ENCODE measurements at places on chromosomes 7 and 10.

GRCh38 chr7:21044384-21044783, 257.7 kb upstream of the SP8 start:
- no peak for DNase-seq
- H3K4me3 ChIP-seq: no peak overlapping the region
- H3K27ac ChIP-seq: no peak overlapping the region
- H3K27me3 ChIP-seq: no peaks in the 10 kb centered on the region
- H3K36me3 ChIP-seq: no peaks in the 10 kb centered on the region

- H3K4me1 ChIP-seq: peaks cover 34% of the 10 kb centered on the region
- no peak for DNase-seq
- H3K27me3 ChIP-seq: peaks cover 35% of the 10 kb centered on the region
- H3K36me3 ChIP-seq: peaks cover 5% of the 10 kb centered on the region
Measured at GRCh38 chr7:24574386-24574785, 1.1 kb downstream of the PALS2 start.

GRCh38 chr10:121648059-121648458, 49.8 kb upstream of the FGFR2 start:
- no peaks in the 10 kb centered on the region for H3K36me3 ChIP-seq
- H3K27me3 ChIP-seq: no peaks in the 10 kb centered on the region
- DNase-seq: no peak
- no peaks in the 10 kb centered on the region for H3K4me1 ChIP-seq

DNA sequence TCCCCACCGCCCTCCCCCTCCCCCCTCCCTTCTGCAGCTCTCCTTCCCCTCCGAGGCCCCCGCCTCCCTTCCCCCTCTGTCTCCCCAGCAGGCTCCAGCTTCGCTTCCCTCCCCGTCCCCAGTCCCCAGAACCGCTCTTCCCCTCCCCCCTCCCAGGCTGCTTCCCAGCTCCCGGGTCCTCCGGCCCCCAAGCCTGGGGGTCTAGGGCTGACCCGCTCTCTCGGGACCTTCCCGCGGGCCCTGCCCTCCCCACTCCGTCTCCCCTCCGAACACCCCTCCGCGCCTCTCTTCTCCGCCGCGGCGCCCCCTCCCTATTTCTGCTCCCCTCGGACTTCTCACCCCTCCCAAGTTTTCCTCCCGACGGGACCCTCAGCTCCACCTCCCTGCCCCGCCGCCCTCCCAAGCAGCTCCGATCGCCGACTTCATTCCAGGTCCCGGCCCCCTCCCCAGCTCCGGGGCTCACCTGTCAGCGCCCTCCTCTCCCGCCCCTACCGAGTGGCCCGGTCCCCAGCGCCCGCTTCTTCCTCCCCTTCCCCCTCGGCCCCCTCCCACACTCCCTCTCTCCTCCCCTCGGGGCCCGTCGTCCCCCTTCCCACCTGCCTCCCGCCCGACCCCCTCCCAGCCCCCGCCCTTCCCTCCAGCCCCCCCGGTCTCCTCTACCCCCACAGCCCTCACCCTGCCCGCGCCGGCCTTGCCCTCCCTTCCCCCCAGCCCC, 990 bp downstream of the ZNF467 start:
- peak; percentile 60 for DNase-seq
- no peak overlapping the region for H3K27ac ChIP-seq
- H3K4me3 ChIP-seq: peak overlapping the region; percentile 86
- peaks cover 34% of the 10 kb centered on the region for H3K27me3 ChIP-seq
- H3K4me1 ChIP-seq: no peaks in the 10 kb centered on the region

DNA sequence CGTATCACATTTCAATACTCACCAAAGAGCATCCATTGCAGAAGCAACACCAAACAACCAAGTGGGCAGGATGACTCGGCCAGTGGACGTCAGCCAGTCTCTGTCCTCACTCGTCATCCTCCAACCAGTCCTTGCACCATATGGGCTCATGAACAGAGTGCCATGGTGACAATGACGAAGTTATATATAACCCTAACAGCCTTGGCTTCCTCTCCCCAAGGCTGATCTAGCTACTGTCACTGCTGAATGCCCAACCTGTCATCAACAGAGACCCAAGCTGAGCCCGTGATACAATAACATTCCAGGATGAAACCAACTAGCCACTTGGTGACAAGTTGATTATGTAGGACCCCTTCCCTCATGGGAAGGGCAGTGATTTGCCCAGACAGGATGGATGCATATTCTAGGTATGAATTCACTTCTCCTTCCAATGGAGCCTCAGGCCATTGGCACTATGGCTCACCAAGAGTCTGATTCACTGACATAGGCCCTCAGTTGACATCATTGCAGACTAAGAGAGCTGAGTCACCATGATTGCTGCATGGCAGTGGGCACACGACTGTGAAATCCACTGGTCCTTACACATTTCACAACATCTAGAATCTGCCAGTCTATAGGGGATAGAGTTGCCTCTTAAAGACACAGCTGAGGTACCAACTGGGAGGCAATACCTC, 26.3 kb upstream of the PPIF start:
- peaks cover 14% of the 10 kb centered on the region for H3K36me3 ChIP-seq
- H3K4me1 ChIP-seq: peaks cover 88% of the 10 kb centered on the region
- peak overlapping the region; percentile 14 for H3K27ac ChIP-seq
- H3K27me3 ChIP-seq: peaks cover 3% of the 10 kb centered on the region
- no peak for DNase-seq
- H3K4me3 ChIP-seq: no peak overlapping the region

DNA sequence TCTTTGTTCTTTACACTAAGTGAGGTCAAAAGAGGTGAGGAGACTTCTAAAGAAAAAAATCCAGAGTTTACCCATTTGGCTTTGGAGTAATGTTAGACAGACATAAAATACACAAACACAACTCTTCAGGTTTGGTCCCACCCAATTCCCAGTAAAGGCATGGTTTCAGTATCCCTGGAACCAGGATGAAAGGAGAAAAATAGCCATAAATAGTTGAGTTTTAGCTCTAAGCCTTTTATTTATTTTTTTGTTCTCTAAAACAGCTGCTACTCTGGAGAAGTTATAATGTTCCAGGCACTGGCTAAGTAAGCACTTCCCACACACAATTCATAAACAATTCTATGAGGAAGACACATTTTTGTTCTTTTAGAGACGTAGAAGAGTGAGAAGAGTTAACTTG, 4.0 kb downstream of the ABCB1 start:
- H3K27ac ChIP-seq: no peak overlapping the region
- peaks cover 22% of the 10 kb centered on the region for H3K4me1 ChIP-seq
- DNase-seq: no peak
- H3K36me3 ChIP-seq: no peaks in the 10 kb centered on the region
- peaks cover 19% of the 10 kb centered on the region for H3K27me3 ChIP-seq
- no peak overlapping the region for H3K4me3 ChIP-seq

DNA sequence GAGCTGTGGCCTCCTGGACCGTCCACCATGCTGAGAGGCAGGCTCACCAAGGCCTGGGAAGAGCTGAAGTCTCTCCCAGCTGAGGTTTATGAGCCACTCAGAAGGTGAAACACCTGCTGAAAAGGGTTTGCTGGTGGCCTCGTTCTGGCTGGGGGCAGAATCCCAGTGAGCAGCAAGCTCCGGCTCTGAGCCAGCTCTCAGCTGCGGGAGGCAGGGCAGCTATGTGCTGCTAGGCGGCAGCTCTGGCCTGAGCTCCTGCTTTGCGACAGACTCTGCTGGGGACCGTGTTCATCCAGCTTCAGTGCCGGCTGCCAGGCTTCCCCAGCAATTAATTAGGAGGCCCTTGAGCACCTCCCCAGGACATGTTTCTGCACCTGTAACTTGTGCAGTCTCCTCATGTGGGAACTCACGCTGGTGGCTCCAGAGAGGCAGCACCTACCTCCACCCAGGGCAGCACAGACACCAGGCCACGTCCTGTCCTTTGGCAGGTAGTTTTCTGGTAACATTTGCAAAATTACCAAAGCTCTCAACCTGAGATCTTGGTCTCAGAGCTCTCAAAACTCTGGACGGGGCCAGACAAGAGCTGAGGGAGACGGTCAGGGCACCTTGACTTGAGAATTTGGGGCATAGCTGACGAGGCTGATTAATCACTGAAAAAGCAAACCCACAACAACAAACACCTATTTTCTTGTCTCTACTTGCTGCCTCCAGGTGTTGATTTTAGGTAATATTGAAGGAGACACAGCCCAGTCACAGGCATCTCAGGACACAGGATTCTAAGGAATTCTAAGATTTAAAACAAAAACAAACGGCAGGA, 185.0 kb downstream of the TCERG1L start:
- no peaks in the 10 kb centered on the region for H3K27me3 ChIP-seq
- no peak overlapping the region for H3K4me3 ChIP-seq
- no peaks in the 10 kb centered on the region for H3K36me3 ChIP-seq
- H3K27ac ChIP-seq: no peak overlapping the region
- no peaks in the 10 kb centered on the region for H3K4me1 ChIP-seq
- no peak for DNase-seq

DNA sequence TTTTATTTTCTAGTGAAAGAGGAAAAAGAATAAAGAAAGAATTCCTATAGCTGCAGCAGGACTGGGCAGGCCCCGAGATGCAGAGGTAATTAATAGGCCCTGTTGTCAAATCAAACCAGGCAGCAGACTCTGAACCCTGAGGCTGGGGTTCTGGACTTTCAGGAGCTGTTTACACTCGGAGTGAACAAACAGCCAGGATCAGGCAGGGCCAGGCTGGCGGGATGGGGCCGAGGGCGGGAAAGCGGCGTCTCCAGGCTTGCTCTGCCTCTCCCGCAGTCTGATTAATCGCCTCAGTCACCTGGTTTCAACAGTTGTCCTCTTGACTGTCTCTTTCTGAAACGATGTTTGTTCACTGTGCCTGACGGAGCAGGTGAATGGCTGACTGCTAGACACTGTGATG, 675.4 kb upstream of the FOXK1 start:
- H3K4me1 ChIP-seq: no peaks in the 10 kb centered on the region
- peaks cover 2% of the 10 kb centered on the region for H3K27me3 ChIP-seq
- H3K4me3 ChIP-seq: no peak overlapping the region
- no peak overlapping the region for H3K27ac ChIP-seq
- H3K36me3 ChIP-seq: no peaks in the 10 kb centered on the region

DNA sequence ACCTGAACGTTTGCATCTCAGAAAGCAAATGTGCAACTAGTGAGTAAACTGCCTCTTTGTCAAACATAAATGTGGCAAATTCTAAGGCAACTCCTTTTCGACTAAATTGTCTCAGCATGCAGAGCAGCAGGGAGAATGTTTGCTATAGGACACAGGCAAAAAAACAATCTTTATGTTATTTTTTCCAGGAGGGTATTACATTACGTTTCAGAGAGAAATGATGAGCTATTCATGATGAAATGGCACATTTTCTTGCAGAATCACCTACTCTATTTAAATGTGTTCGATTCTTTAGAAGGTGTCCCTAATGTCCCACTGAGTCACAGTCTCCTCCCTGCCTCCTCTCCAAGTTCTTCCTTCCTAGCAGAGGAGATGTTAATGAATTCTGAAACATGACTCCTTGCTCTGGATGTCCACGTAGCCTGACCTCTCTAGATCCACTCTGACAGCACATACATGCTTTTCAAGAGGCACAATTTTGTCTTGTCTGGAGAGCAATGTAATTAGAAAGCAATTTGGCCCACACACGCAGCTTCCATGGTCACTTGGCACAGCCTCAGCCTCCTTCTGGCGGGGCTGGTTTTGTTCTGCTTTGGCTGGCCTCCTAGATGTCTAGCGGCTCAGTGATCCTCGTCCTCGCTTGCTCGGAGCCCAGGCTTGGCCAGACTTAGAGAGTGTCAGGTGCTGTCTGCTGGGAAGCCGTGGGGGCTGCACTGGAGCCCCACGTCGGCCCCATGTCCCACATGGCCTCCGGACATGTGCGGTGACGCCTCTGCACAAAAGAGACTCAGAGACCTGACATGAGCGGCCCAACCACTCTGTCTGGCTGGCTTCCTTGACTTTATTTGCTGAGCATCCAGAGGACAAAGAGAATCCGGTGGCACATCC, 125.7 kb upstream of the ZNF438 start:
- no peak overlapping the region for H3K27ac ChIP-seq
- no peaks in the 10 kb centered on the region for H3K36me3 ChIP-seq
- peak; percentile 51 for DNase-seq
- H3K27me3 ChIP-seq: peaks cover 11% of the 10 kb centered on the region

DNA sequence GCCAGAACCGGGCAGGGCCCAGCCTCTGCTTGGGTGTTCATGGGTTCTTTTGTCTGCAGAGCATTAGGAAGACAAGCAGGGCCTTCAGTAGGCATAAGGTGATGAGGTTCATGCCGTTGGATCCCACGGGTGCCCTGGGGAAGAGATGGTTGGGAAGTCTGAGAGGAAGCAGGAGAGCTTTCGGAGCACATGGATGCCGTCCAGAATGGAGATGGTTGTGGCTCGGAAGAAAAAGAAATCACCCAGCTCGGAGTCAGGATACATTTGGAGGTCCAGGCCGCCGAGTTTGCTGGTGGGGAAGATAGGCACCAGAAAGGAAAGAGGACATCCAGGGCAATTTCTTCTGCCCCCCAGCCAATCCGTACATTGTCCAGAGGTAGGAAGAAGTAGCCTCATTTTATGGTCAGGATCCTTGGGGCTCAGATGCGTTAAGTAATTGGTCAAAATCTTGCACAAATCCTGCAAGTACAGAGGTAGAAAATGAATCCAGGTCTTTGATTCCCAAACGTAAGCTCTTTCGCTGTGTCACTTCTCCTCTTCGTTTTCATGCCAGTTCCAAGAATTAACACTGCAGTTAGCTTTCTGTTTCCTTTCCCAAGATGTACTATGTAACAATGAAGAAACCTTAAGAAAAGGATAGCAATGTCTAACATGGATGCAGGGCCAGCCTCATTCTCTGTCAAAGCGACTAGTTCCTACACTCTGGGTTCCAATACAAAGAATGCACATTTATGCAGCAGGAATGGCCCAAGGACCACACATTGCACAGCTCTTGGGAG, 147.8 kb upstream of the KLF6 start:
- peaks cover 66% of the 10 kb centered on the region for H3K4me1 ChIP-seq
- DNase-seq: peak; percentile 75
- peak overlapping the region; percentile 67 for H3K4me3 ChIP-seq
- peak overlapping the region; percentile 88 for H3K27ac ChIP-seq

GRCh38 chr7:78020874-78021249, 222.3 kb downstream of the PHTF2 start:
- DNase-seq: no peak
- H3K4me3 ChIP-seq: no peak overlapping the region
- no peaks in the 10 kb centered on the region for H3K36me3 ChIP-seq
- peaks cover 54% of the 10 kb centered on the region for H3K27me3 ChIP-seq

DNA sequence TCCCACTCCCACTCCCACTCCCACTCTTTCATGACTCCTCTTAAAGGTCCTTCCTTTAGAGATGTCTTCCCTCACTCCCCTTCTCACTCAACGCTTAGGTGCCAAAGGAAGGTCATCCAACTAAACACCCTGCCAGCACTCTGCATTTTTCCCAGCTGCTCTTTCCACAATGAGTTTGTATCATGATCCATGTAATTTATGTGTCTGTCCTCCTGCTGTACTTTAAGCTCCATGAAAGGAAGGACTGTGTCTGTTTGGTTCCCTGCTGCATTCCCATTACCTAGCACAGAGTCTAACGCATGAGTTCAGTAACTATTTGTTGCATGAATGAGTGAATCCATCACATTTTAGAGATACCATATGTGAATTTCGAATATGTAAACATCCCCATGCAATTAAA, 252.7 kb downstream of the KIF20B start:
- peaks cover 6% of the 10 kb centered on the region for H3K27me3 ChIP-seq
- H3K4me1 ChIP-seq: no peaks in the 10 kb centered on the region
- no peak overlapping the region for H3K4me3 ChIP-seq
- no peak for DNase-seq
- no peaks in the 10 kb centered on the region for H3K36me3 ChIP-seq

- peaks cover 47% of the 10 kb centered on the region for H3K4me1 ChIP-seq
- H3K4me3 ChIP-seq: peak overlapping the region; percentile 93
- peak overlapping the region; percentile 98 for H3K27ac ChIP-seq
- H3K27me3 ChIP-seq: peaks cover 12% of the 10 kb centered on the region
Measured at GRCh38 chr10:22436526-22436892, 91.2 kb downstream of the SPAG6 start.

Measured in activated CD4-positive, alpha-beta T cell treated with anti-CD3 and anti-CD28 coated beads, Interleukin-2, amount 10 ng/mL, durations not matched to agents 24 days and 14 days (primary cell).